BE2C (cell line): ENCODE measurements at places on chromosomes 6 and 20.

DNA sequence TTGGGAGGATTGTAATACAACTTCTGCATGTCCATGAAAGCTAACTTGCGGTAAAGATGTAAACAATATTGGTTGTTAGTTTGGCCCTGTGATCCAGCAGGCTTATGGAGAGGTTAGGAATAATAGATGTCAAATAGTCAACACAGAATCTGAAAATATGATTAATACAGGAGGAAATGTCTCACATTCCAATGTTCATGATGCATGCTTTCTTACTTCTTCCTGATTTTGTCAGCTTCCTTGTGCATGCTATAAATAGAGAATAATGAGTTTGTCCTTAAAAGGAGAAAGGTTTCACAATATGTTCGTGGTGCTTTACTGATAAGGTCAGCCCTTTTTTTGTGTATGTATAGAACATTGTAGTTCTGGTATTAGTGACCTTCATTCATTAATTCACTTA, 136.7 kb downstream of the MMUT start:
- DNase-seq, result no peak

DNA sequence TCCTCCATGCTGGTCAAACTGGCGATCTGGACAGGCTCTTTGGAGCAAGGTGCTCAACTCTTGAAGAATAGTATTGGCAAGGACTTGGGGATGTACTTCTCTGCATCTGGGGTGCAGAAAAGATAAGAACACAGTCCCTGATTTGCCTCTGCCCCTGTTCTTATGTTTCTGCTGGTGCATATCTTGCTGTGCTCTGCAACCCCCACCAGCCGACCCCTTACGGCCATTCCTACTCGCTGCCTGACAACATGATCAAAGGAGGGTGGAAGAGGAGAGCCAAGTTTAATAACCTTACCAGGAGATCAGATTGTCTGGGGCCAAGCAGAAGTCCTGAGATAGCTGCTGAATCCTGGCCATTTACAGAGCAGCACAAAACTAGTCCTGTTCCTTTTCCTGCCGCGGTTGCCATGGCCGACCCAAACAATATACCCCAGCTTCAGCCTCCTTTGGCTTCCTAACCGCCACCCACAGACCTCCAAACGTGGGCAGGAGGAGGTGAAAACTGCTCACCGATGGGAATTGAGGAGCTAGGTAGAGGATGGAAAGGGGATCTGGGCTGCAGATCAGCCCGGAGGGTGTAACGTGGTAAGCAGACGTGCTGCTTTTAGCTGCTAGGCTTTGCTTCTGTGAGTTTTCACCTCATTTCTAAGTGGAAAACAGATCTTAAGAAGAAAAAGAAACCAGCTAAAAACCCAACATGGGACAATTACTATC, 60.9 kb downstream of the ATXN1 start:
- DNase-seq, result peak; percentile 18

- no peak for DNase-seq
Observed at GRCh38 chr6:43254138-43254817, 11.0 kb downstream of the TTBK1 start.

DNA sequence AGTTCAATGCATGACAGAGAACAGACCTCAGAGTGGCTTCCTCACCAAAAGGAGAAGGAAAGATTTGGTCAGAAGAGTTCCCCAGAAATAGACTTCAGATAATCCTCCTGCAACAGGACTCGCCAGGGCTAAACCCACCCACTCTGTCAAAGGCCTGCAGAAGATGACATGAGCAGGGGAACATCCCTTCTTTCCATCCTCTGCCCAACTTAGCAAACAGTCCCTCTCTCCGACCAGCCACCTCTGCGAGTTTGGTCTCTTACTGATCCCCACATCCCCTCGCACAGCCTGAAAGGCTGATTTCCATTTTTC, 7.5 kb downstream of the NFATC2 start:
- DNase-seq, result no peak

DNA sequence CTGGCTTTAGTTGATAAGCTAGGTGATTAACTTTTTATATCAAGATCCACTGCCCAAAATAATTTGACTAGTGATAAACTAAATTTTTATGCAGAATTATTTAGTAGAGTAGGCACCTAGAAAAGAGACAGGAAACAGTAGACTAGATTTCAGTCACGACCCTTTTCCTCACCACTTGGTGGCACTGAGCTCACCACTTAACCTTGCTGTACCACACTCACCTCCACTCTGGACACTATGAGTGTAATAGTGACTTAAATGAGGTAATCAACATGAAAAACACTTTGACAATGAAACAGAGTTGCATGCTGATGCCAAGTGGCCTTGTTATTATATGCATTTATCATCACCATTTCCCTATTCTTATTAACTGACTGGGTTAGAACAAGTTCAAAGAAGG, 730.4 kb downstream of the KIF16B start:
- DNase-seq, result no peak

- peak; percentile 82 for DNase-seq
Observed at GRCh38 chr20:43746344-43747137, 19.7 kb upstream of the GTSF1L start.

GRCh38 chr6:5851261-5851757, 155.4 kb downstream of the NRN1 start:
- DNase-seq, result no peak

- DNase-seq, result no peak
Observed at GRCh38 chr6:165864925-165865324, 201.9 kb upstream of the PDE10A start.

- no peak for DNase-seq
Observed at GRCh38 chr6:137798846-137799245, 68.2 kb upstream of the TNFAIP3 start.

DNA sequence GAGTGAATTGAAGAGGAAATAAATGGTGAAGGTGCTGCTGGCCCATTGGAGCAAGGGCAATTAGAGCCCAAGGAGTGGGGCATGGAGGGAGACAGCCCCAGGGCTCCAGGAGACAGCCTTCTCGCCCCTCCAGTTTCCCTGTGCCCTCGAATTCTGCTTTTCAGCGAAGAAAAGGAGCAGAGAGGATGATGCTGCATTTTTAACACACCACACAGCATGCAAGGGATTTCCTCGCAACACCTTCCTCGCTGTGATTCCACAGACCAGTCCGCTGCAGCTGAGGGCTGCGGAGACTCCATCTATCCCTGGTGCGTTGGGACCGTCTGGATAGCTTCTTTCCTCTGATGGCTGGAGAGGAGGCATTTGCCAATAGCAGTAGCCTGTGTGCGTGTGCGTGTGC, 41.7 kb downstream of the PTCHD4 start:
- no peak for DNase-seq

GRCh38 chr6:123848347-123848746, 44.7 kb downstream of the NKAIN2 start:
- no peak for DNase-seq

GRCh38 chr6:169162752-169163407, 90.8 kb downstream of the THBS2 start:
- DNase-seq, result no peak

DNA sequence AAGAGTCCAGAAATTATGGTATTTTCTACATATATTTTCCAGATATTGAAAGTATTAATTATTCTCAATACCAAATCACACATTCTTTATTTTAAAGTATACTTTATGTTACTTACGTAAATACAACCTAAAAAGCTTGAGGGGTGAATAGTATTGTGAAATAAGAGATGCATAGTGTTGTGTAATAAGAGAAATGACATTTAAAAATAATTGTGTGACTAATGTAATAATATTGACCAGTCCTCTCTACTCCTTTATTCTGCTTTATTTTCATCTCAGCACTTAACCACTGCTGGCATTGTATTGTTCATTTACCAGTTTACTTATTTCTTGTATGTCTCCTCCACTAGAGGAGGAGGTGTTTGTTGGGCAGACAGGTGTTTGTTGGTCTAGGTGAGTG, 135.6 kb downstream of the EYA4 start:
- DNase-seq, result no peak

GRCh38 chr6:11563793-11564192, 26.2 kb downstream of the TMEM170B start:
- no peak for DNase-seq

DNA sequence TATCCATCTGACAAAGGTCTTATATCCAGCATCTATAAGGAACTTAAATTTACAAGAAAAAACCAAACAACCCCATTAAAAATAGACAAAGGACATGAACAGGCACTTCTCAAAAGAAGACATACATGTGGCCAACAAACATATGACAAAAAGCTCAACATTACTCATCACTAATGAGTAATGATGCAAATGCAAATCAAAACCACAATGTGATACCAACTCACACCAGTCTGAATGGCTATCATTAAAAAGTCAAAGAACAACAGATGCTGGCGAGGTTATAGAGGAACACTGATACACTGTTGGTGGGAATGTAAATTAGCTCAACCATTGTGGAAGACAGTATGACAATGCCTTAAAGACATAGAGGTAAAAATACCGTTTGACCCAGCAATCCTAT, 13.9 kb downstream of the MACROD2 start:
- no peak for DNase-seq

DNA sequence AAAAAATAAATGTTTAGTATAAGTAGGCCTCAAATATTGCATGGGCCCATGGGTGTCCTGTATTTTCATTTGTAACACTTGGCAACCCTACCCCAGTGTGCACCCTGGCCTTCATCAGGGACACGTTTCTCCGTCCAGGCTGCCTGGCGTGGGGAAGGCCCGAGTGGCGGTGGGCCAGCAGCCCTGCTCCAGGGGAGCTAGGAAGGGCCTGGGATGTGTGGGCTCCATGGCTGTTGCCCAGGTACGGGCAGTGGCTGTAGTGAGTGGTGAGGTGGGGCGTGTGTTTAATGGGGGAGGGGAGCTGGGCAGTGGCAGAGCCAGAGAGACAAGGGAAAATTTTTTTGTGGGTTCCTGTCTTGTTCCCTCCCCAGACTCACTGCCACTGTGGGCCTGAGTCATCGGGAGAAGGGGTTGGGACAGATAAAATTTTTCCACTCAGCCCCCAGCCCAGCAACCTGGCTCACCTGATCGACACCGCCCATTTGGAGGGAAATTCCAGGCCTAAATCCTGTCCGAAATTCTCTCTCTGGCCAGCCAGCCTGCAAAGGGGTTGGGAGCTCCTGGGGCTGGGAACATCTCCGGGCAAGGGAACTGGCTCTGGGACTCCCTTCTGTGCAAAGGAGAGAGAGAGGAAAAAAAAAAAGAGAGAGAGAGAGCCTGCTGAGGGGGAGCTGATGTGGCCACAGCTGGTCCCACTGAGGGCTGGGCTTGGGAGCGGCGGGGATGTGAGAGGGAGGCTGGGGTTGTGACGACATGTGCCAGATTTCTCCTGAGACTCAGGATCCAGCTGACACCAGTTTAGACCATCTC, 32.5 kb upstream of the VEGFA start:
- DNase-seq, result no peak

DNA sequence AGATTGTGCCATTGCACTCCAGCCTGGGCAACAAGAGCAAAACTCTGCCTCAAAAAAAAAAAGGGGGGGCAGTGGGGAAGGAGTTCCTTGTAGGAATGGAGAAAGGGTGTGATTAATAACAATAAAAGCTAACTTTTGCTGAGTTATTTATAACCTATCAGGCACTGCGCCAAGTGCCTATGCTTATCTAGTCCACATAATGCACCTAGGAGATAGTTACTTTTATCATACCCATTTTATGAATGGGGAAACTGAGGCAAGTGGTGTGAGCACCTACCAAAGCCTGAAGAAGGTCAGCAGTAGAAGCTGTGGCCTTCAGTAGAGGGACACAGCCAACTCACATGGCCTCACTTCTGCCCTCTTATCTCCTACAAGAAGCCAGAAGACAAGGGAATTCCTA, 13.6 kb upstream of the PPP1R16B start:
- no peak for DNase-seq

DNA sequence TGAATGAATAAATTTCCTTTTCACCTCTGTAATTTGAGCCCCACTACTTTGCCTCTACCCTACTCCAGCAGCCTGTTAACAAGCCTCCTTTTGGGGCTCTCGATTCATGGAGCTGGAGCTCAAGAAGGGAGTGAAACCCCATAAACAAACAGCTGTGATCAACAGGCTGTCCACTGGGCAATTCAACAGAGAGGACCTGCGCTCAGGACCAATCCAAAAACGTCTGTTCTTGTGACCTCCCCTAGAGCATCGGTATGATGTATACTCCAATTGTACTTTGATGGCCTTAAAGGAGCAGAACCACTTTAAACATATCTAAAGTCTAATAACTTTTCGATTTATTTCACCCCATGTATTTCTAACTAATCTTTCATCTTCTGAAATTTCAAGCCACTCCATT, 37.4 kb downstream of the HIVEP2 start:
- no peak for DNase-seq

DNA sequence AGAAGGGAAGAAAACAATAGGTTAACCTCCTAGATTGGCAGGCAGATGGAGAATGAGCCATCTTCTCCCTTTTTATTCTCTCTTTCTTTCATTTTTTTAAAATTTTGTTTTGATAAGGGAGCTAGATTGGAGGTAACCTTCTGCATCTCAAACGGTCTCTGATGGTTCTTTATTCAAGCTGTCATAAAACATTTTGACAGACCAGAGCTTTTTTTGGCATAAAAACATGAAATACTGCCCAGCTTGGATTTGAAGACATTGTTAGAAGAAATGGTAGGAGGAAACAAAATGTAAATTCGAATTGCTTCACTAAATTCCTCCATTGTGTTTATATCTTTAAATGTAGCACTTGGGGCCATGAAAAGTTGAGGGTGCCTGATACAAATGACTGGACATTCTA, 158.5 kb downstream of the EPHA7 start:
- no peak for DNase-seq

GRCh38 chr20:34956041-34956458, 382 bp downstream of the MYH7B start:
- no peak for DNase-seq

DNA sequence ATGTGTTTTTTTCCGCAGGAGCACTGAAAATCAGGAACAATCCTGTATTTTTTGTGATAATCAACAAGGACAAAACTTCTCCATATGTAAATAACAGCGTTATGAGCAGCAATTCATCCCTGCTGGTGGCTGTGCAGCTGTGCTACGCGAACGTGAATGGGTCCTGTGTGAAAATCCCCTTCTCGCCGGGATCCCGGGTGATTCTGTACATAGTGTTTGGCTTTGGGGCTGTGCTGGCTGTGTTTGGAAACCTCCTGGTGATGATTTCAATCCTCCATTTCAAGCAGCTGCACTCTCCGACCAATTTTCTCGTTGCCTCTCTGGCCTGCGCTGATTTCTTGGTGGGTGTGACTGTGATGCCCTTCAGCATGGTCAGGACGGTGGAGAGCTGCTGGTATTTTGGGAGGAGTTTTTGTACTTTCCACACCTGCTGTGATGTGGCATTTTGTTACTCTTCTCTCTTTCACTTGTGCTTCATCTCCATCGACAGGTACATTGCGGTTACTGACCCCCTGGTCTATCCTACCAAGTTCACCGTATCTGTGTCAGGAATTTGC, at the start of gene TAAR6:
Gene TAAR6 (plus strand): TSS at position 102 of the 557 bp plus-strand sequence. CDS start 0 bp downstream, at position 102.
- no peak for DNase-seq

DNA sequence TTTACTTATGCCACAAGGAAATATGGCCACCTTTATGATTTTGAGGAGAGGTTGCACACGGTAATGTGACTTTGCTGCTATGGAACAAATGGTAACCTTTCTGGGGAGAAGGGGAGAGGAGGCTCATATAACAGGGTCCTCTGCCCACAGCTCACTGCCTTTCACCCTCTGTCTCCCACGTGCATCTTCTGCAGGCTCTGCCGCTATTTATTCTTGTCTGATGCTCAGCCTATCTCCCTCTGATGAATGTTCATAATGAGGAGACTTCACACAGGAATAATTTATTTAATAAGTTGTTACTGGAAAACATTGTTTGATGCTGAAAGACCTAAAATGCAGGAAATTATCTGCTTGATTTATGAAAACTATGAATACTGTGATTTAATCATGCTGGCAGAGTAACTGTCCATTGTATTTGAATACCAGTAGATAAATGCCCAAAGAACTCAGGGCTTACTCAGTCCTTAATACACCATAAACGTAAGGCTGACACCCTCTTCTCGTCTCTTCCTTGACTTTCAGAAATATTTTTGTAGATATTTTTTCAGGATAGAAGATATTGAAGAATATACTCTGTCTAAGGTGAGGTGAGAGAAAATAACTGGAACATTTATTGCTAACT, 721.1 kb downstream of the QKI start:
- no peak for DNase-seq
